CD4-positive, alpha-beta T cell treated with Interleukin-4 for 4 hours (primary cell): ENCODE measurements at places on chromosomes 13 and 19.
A peak's percentile ranks its signal among the peaks of the same experiment; 100 is the strongest.

DNA sequence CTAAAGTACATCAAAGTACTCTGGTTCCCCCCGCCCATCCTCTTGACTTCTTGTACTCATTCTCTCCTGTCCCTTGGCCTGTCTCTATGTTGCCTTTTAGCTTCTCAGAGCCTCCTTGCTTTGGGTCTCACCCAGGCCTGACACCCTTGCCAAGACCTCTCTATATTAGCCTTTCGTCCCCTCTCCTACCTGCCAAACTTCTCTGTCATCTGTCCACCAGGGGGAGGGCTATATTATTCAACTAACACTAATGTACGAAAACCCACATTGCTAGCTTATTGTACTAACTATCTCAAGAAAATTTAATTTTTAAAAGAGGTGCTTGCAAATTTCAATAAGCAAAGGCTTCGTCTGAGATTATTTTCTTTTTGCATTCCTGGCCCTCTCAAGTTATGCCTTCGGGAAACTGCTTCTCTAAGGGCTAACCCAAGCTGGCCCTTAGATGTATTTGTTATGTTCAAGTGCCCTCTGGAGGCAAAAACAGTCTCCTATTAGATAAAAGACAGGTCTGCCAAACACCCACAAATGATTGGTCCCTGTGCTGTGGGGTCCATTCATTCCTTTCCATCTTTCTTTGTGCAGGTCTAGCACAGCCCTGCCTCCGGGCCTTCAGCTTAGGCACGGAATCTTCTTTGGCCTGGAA is 6.3 kb upstream of the MRPS31 start:
- DNase-seq: peak; percentile 62

DNA sequence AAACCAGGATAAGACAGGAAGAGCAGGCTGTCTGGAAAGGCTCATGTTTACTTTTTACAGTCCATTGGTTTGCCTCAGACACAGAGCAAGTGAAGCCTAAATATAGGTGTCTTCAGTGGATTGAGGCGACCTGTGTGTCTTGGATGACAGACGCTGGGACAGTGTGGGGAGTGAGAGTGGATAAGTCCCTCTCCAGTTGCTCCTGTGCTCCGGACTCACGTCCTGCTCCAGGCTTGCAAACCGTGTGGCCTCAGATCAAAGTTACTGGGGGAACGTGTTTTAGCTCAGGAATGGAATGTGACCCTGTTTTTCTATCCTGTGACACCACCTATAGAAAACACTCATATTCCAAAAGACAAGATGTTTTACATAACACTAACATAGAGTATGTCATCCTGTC is 465.7 kb downstream of the MYO16 start:
- DNase-seq: no peak

- peak; percentile 69 for DNase-seq
Observed at GRCh38 chr13:48496271-48497161, 36.4 kb downstream of the RCBTB2 start.

GRCh38 chr13:73421310-73421912 is 362.6 kb downstream of the KLF5 start:
- no peak for DNase-seq

DNA sequence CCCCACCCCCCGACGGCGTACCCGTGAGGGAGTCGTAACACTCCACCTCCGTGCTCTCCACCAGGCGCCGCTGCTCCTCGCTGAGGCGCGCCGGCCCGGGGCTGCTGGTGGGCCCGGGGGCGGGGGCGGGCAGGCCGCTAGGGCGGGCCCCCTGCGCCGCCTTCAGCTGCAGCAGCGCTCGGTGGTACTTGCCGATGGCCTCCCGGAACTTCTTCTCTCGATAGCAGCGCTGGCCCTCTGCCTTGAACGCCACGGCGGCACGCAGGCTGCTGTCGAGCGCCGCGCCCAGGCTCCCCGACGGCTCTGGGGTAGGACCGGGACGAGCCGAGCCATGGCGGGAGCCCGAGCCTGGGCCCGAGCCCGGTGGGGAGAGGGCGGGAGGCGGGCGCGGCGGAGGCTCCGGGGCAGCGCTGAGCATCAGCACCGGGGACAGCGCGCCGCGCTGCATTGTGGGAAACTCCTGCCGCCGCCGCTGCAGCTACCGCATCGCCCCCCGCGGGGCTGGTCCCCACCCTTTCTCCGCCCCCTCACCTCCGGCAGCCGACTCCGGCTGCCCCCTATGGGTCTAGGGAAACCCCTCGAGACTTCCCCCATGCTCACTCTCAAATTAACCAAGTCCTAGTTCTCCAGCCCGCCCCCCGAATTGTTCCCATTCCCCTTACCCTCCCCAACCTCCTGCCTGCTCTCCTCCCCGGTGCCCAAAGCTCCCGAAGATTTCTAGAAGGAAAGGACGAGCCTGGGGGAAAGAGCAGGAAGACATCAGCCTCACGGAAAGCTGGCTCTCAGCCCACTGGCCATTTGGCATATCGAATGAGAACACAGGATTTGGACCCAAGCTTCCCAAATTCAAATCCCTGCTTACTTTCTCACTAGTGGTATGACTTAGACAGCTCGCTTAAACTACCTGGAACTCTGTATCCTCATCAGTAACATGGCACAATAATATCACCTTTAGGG is at the start of gene TTC9B:
Gene TTC9B (minus strand): TSS at position 451 of the 957 bp plus-strand sequence. CDS start 3 bp downstream, at position 448.
- DNase-seq: no peak

DNA sequence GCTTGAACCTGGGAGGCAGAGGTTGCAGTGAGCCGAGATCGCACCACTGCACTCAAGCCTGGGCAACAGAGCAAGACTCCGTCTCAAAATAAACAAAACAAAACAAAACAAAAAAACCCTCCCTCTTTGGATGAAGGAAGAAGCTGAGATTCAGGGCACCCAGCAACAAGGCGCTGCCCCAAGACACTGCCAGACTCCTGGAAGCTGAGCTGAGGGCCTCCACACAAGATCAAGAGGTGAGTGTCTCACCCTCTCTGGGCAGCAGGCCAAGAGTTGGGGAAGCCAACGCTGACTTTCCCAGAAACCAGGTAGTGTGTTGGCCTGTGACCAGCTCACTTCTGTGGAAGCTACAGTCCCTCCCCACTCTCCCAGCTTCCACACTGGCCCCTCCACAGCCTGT is 3.7 kb upstream of the TYROBP start:
- peak; percentile 42 for DNase-seq

DNA sequence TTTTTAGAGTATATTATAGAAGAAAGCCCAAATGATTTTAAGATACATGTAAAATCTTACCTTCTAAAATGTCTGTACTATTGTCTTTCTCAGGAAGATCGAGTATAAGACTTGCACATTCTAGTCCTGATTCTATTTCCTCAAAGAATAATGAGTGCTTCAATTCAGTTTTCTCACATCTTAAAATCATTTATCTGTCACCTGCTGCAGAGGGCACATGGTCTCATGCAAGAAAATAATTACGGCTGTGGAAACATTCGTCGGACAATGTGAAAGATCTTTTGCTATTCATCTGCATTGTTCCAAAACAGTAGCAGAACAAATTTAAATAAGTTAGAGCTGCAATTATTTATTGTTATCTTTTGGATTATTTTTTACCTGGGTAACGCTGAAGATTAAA is 1403.5 kb downstream of the PCDH9 start:
- no peak for DNase-seq

DNA sequence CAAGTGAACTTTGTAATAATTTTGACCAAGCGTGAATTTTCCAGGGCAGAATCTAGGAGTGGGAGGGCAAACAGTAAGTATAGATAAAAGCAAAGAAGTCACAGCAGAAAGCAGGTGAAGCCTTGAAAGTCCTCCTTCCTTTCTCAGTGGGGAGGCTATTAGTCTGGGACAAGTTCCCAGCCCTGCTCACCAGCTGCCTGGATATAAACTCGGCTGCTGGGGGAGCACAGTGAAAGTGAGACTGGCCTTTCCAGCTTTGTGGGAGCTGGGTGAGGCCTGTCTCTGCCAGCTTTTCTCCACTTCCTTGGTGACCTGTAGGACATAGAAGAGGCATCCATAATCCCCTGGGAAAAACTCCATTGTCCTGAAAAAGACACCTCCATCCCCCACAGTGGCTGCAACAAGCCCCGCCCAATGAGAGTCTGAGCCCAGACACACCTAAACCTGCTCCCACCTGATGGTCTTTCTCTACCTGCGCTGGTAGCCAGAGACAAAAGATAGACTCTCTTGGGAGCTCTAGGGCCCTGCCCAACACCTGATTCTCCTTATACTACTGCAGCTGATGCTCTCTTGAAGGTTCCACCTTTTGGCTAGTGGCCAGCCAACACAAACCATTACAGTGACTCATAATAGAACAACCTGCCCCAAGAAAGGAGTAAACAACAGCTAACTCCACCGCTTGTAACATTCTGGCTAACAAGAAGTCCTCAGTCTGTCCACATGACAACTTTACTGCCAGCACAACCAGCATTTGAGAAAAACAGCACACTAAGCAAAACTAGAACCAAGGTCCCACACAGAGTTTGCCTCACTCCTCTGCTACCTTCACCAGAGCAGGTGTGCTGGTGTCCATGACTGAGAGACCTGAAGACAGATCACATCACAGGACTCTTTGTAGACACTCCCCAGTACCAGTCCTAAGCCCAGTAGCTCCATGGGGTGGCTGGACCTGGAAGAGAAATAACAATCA is 252.2 kb upstream of the SLITRK6 start:
- DNase-seq: no peak

DNA sequence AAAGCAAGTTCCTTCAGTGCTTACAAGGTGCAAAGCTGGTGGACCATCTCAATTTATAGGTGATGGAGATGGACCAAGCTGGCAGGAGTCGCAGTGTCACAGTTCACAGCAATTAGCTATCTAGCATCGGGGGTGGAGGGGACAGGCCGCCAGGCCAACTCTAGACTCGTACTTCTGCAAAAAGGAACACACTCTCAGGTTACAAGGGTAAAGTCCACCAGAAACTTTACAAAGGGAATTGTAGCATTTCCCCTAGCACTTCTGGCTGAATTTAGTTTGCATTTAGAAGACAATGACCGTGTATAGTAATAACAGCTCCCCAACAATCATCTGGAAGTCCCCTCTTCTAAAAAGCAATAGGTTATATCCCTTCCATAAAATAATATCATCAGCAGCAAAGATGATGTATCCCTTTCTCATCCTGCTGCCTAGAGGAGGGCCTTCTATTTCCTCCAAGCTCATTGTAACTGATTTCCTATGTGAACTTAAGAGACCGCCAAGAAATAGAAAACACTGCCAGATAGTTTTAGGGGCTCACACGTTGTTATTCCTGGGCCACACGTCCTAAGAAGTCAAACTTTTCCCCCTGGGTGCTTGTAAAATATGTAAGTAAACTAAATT is 8.5 kb upstream of the DOCK9 start:
- no peak for DNase-seq

GRCh38 chr19:52492994-52493470 is 34.4 kb upstream of the ZNF808 start:
- no peak for DNase-seq

GRCh38 chr19:4430760-4431159 is 26.8 kb downstream of the UBXN6 start:
- peak; percentile 6 for DNase-seq

DNA sequence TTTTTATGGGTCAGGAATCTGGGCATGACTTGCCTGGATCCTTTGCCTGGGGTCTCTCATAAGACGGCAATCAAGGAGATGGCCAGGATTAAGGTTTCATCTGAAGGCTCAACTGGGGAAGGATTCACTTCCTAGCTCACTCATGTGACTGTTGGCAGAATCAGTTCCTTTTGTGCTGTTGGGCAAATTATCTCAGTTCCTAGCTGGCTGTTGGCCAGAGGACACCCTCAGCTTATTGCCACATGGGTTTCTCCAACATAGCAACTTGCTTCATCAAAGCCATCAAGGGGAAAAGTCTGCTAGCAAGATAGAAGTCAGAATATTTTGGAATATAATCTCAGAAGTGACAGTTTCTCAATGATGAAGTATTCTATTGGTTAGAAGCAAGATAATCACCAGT is 12.2 kb upstream of the EVI5L start:
- no peak for DNase-seq

DNA sequence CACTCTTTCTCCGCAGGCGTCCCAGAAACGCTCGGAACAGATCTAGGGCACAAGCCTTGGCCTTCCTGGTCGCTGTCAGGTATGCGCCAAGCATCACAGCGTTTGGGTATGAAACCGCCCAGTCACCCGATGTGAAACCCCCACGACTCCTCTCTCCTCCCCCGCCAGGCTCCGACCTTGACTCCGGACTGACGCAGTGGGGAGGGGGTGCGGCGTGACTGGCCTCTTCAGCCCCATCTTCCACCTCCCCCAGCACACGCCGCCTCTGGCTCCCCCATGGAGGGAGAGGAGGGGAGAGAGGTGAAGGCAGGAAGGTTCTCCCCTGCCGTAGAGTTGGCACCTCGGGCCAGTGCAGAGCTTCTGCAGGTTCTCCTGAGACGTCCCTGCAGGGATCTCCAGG is 22.0 kb upstream of the ARHGEF7 start:
- no peak for DNase-seq

GRCh38 chr19:17560205-17560595 is 4.8 kb downstream of the COLGALT1 start:
- no peak for DNase-seq

- no peak for DNase-seq
Observed at GRCh38 chr19:44894052-44894400, 3.0 kb downstream of the TOMM40 start.

- no peak for DNase-seq
Observed at GRCh38 chr19:13206587-13206986, 56.4 kb downstream of the IER2 start.

- DNase-seq: no peak
Observed at GRCh38 chr13:73945871-73946270, 188.3 kb downstream of the KLF12 start.

DNA sequence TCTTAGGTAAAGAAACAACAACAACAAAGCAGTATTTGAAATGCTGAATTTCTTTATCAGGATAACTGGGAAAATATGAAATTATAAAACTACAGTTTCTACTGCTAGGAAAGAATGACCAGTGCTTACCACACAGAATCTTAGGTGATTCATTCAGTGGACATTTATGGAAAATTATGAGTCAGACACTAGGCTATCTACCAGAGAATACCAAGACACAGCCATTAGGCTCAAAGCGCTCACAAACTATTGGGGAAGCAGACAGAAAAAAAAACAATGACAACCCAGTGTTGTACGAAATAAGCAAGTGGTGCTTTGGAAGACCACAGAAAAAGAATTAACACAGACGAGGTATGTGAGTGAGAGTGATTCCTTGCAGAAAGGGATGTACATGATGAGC is 1019.5 kb downstream of the PCDH9 start:
- no peak for DNase-seq

- no peak for DNase-seq
Observed at GRCh38 chr19:5809053-5809452, 4.2 kb downstream of the NRTN start.

- DNase-seq: no peak
Observed at GRCh38 chr13:108083056-108083455, 132.3 kb downstream of the LIG4 start.
